ENCODE measurements at places on chromosomes 3 and 15. TPM values are rescaled to one million over a fixed set of nuclear protein-coding genes. Genes with fewer than 3 reads are reported as not detected.

The TIGIT gene
- 5.8 TPM for total RNA-seq

The ADAMTSL3 gene
- not detected for total RNA-seq

The DZIP1L gene
- 0.16 TPM for total RNA-seq

The KNG1 gene
- not detected for total RNA-seq

The ALG1L2 gene
- total RNA-seq = not detected
